ENCODE measurements at places on chromosomes 12 and 14.

- no peak for DNase-seq
Measured at GRCh38 chr12:19841451-19841850, 402.2 kb downstream of the AEBP2 start.

GRCh38 chr14:61646366-61647116, 48.8 kb upstream of the HIF1A start:
- DNase-seq: no peak

DNA sequence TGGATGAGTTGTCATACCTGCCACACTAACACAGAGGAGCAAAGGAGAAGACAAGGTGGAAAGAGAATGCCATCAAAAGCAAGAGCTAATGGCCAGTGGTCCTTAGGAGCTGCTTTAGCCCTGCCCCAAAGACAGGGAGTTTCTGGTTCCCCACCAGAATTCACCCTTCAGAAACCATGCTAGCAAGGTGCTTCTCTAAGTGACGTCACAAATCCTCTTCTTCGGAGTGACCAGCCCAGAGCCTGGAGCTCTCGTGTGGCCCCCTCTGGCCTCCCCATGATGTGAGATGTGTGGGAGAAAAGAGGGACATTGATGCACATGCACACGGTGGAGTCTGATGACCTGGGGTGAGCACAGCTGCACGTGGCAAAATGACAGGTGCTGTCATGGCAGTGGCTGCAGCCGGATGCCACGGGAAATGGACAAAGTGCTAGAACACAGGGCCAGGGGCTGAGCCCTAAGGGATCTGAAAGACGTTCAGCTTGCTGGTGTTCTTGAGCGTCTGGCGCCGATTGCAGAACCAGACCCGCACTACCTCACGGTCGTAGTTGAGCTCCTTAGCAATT, 16.9 kb upstream of the TFCP2 start:
- no peak for DNase-seq

DNA sequence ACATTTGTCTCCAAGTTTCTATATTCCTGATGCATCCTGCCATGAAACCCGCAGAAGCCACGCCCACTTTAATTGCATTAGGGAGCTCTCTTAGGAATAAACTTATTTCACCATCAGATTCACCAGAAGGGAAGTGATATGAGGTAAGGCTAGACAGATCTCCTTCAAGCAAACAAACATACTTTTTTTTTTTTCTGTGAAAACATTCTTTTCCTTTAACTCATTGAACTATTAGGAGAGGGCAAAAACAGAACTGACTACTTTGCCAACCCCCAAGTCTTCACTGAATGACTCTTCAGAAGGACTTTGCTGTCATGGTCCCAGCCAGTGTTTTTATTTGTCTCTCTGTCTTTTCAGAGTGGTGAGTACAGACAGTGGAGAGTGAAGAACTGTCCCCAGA, 48.4 kb downstream of the GTF2A1 start:
- DNase-seq: no peak

DNA sequence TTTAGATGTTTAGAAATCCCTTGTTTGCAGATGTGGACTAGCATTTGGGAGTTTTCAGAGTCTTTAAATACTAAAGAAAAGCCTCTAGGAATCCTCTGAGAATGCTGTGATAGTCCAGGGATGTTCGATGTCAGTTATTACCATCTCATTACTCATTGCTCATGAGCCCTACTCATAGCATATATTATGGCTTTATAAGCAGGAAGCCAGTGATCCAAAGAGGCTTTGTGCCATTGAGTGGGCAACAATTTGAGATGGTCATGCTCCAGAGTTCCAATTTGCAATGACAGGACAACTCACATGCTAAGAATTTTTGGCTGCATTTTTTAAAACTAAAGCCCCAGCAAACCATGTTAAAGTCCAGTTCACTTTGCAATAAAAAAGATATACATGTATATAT, 163.0 kb downstream of the OTOGL start:
- DNase-seq: no peak

DNA sequence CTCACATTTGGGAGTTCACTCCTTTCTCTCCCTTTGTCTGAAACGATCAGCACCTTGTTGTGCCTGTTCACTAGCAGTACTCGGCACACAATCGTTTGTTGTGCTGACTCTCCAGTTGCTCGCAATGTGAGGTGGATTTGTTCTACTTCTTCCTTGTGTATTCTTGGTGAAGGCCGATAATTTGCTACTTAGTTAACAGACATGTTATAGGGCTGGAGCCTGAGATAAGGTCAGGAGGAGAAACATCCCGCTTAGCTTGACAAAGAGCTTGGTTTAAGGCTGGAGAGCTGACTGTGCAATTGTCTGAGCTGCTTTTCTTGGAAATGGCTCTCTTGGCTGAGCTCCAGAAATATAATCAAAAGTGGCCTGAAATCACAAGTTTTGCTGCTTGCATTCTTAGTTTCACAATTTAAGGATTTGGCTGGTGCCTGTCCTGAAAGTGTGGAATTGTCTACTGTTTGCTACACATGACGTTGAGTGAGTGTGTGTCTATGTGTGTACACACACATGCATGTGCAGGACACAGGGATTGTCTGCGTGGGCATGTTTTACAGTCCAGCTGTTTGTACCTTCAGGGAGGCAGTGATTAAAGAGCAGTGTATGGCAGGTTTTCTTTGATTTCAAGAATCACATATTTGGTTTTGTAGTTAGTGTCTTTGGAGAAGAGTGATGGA, 77.7 kb downstream of the ARF6 start:
- no peak for DNase-seq

GRCh38 chr12:113710216-113710615, 238.5 kb upstream of the LHX5 start:
- no peak for DNase-seq

DNA sequence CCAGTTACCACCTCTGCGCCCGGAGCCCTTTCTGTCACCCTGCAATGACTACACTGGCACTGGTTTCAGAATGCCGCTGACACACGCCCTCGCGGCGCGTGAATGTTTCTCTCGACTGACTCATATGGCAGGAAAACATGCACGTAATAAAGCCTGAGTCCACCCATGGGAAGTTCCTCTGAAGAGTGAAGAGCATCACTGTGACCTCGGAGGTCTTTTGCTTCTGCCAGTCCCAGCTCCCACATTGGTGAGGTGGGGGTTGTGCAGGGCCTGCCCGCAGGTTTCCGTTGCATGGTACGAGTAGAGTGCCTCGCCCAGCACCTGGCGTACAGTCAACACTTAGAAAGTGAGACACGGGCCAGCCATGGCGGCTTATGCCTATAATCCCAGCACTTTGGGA, 11.1 kb upstream of the SLC6A12 start:
- no peak for DNase-seq

DNA sequence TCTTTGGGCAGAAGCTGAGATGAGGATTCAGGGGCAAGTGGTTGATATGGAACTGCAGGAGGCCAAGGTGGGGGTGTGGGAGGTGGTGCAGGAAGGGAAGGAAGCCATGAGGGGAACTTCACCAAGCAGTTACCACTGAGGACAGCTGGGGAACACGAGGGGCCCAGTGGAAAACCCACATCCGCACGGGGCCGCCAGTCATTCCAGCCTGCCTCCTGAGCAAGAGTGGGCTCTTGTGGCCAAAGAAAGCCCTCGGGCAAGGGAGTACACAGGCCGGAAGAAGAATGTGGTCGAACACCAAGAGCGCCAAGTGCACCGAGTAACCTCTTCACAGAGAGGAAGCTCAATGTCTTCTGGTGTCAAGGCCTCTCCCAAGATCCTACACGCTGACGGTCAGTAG, 252.2 kb upstream of the FOXN3 start:
- DNase-seq: no peak
